ENCODE measurements at places on chromosomes 7 and 10.
A peak's percentile ranks its signal among the peaks of the same experiment; 100 is the strongest.

DNA sequence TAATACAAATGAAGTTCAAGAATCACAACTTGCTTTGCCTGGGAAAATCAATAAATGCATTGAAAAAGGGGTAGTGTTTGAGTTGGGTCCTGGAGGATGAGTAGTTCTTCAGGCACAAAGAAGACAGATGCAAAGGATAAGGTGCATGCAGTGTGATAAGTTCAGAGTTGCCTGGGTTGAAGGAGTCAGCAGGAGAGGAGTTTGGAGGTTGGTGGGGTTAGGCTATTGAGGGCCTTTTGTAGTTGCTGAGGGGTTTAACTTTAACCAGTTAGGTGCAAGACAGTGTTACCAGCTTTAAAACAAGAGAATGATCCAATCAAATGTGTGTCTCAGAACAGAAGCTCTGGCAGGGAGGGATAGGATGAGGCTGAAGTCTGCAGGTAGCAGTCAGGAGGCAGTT is 44.3 kb upstream of the GLCCI1 start:
- no peak for DNase-seq

DNA sequence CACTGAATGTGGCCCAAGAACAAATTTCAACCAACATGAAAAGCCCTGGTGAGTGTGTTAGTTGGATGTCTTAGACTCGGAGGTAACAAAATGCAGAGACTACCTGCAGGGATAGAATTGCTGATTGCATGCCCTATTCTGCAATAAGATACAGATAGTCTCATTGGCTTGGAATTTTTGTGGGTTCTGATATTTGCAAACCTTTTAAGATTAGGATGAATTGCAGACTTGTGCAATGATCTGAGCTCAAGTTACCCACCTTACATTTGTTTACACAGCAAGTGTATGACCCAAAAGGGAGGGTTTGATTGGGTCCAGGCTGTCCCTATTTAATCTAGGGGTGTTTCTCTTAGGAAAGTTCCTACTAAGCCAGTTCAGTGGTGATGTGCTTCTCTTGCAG is 45.4 kb downstream of the GPR37 start:
- DNase-seq, result no peak

DNA sequence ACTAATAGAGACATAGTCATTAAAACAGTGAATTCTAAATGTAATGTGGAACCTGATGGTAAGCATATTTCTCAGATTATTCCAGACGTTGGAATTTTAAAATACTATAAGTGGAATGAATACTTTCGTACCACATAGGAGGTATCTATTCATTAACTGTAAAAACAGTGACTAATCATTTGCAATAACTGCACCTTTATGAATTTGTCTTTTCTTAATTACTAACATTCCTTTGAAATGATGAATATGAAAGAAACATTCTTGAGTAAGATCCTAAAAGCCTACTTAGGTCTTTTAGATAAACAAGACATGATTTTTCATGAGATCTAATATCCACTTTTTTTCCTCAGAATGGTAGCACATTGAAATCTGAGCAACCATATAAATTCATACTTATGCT is 549.0 kb upstream of the LRRN3 start:
- DNase-seq, result no peak

GRCh38 chr7:41058986-41059741 is 643.7 kb downstream of the INHBA start:
- DNase-seq, result no peak

DNA sequence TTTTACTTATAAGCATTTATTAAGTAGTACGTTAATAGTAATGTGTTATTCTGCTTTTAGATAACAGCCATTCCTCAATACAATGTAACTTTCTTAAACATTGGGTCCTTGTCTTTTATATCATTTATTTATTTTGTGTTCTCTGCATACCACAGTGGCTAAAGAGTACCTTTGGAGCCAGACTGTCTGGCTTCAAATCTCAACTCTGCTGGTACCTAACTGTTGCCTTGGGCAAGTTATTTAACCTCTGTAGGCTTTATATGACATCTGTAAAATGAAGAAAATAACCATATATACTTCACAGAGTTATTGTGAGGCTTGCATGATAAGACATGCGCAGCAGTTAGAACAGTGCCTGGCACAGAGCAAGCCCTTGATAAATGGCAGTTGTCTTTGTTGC is 397.6 kb downstream of the MDFIC start:
- DNase-seq, result no peak

GRCh38 chr10:716821-717220 is 27.4 kb upstream of the DIP2C start:
- DNase-seq, result no peak

- DNase-seq, result peak; percentile 22
Measured at GRCh38 chr7:150964593-150965111, 13.5 kb downstream of the KCNH2 start.

GRCh38 chr7:132333301-132333700 is 243.0 kb downstream of the PLXNA4 start:
- no peak for DNase-seq

- DNase-seq, result no peak
Measured at GRCh38 chr10:112208997-112209396, 25.4 kb upstream of the GPAM start.

DNA sequence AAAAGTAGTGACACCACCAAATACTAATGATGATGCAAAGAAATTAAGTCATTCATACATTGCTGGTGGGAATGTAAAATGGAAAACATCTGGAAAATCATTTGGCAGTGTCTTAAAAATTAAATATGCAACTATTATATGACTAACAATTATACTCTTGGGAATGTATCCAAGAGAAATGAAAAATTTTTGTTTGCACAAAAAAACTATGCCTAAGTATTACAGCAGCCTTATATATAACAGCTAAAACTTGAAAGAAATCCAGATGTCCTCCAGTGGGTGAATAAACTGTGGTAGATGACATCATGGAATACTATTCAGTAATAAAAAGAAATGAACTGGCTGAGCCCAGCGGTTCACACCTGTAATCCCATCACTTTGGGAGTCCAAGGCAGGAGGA is 132.0 kb downstream of the NEBL start:
- DNase-seq, result no peak

- no peak for DNase-seq
Measured at GRCh38 chr7:123024989-123025758, 29.7 kb upstream of the TAS2R16 start.

DNA sequence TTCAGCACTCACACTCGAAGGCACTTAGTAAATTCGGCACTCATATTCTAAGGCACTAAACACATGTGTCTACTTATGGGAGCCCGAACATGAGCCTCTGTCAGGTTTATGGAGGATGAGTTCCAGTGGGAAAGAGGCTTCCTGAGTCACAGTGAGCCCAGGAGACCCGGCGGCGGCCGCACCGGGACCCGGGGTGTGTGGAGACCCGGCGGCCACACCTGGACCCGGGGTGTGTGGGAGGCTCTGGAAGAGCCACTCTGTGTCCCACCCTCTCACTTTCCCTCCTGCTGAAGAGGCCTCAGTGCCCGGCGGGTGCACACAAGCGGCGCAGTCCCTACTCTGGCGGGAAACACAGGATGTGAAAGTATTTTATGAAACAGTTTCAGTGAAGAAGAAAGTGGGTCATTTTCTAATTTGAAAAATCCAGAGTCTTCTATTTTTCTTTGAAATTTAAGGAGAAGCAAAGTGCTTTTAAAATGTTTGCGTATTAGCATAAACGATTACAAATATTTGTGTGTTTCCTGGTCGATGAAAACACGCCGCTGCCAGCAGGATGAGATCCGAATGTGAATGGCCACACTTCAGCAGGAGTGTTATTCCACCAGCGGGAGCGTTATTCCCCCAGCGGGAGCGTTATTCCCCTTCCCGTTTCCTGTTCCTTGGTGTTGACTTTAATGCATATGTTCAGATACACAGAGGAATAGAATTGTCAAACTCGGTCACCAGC is 625.1 kb downstream of the DNAJB6 start:
- DNase-seq, result no peak

- no peak for DNase-seq
Measured at GRCh38 chr10:50674469-50675254, 50.9 kb upstream of the SGMS1 start.

GRCh38 chr10:59258890-59259289 is 82.4 kb downstream of the PHYHIPL start:
- DNase-seq, result peak; percentile 22

DNA sequence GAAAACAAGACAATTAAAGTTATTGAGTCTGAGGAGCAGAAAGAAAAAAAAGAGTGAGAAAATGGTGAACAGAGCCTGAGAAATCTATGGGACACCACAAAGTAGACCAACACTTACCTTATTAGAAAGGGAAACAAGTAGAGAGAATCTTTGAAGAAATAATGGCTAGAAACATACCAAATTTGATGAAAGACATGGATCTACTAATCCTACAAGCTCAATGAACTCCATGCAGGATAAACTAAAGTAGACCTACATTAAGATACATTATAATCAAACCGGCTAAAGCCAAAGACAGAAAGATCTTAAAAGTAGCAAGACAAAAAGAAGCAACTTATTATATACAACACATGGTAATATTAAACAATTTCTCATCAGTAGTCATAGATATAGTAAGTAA is 782.3 kb upstream of the GHITM start:
- no peak for DNase-seq

GRCh38 chr7:15837306-15837950 is 150.9 kb upstream of the MEOX2 start:
- DNase-seq, result no peak
